ENCODE measurements at places on chromosomes 11 and 22.

- DNase-seq, result no peak
Observed at GRCh38 chr22:19994851-19995610, 21.6 kb downstream of the ARVCF start.

DNA sequence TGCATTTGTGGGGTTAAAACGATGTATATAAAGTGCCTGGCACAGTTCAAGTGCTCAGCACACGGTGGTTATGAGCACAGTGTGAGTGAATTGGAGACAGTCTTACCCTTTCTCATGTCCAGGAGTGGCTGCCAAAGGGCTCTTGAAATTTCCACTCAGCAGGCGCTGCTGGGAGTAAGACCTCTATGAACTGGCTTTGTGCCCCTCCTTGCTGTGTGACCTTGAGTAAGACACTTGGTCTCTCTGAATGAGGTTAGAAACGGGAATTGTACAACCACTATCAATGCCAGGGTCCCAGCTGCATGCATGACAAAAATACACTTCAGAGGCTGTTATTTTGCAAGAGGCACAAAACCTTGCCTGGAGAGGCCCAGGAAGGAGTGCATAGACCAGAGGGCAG is 86.6 kb downstream of the TSPAN18 start:
- no peak for DNase-seq

DNA sequence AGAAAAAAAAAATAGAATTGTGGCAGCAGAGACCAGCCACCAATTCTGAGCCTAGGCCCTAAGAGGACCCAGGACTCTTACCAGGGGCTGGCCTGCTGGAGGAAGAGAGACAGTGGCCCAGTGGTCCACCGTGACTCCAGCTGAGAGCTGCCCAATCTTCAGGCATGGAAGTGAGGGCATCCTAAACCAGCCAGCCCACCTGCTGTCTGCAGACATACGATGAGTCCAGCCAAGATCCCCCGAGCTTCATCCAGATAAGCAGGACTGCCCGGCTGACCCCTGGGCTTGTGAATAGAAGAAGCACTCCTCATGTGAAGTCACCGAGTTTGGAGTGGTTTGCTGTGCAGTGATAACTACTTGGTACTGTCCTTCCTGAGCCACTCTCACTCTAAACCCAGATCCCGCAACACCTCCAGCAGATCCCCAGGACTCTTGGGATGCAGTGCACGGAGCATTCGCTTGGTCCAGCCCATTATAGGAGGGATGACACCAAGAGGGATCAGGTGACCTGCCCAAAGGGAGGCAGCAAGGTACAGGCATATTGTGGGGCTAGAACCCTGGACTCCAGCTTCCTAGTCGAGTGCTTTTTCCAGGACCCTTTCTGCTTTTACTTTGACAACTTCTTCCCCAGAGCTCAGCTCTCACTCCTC is 41.7 kb upstream of the FGF3 start:
- DNase-seq, result no peak

- DNase-seq, result no peak
Observed at GRCh38 chr11:7457211-7457610, 28.1 kb upstream of the OLFML1 start.

GRCh38 chr11:14058061-14058460 is 95.5 kb downstream of the SPON1 start:
- no peak for DNase-seq

DNA sequence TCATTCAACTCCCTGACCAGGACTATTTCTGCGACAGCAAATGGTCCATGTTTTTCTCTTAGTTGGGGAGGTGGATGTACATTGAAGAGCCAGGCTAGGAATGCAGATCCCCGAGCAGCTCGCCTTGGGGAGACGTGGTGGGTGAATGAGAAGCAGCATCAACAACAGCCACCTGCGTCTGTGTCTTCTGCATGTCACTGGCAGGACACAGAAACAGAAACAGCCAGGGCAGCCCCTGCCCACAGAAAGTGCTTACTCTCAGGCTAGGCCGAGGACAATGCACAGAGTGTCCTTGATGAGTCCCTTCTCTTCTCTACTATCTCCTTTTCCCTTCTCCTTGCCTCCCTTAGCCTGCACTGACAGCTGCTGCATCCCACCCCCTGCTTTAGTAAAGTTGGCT is 541.9 kb upstream of the CADM1 start:
- DNase-seq, result no peak

GRCh38 chr11:64331569-64332371 is 8.2 kb upstream of the CCDC88B start:
- peak; percentile 96 for DNase-seq
